ENCODE measurements at places on chromosomes 7 and 10. TPM values are rescaled to one million over a fixed set of nuclear protein-coding genes. Genes with fewer than 3 reads are reported as not detected.

- DNase-seq = no peak
- peaks cover 43% of the 10 kb centered on the region for H3K36me3 ChIP-seq
- peak overlapping the region; percentile 60 for H3K4me3 ChIP-seq
- H3K4me1 ChIP-seq = peaks cover 39% of the 10 kb centered on the region
- H3K27me3 ChIP-seq = peaks cover 1% of the 10 kb centered on the region
Observed at GRCh38 chr10:16439295-16439694, 2.5 kb downstream of the PTER start.

AUTS2 gene
- 0.87 TPM for total RNA-seq

DNA sequence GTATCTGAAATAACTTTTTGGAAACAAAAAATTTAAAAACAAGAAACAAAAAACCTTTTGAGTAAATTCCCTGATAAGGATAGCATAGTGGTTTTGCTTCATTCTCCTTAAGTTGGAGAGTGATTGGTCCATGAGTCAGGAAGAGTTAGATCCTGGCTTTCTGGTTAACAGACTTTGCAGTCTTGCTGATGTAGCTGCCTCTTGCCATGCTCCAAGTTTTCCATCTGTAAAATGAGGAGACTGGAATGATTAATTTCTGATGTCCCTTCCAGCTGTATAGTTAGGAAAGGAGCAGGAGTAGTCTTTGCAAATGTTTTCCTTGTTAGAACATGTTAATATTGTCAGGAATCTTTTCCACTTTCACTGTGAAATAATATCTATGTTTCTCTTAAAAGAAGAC lies 266.6 kb downstream of the DNAJB9 start:
- no peaks in the 10 kb centered on the region for H3K27me3 ChIP-seq
- H3K4me1 ChIP-seq = no peaks in the 10 kb centered on the region
- H3K36me3 ChIP-seq = no peaks in the 10 kb centered on the region
- H3K27ac ChIP-seq = no peak overlapping the region
- DNase-seq = no peak

DNA sequence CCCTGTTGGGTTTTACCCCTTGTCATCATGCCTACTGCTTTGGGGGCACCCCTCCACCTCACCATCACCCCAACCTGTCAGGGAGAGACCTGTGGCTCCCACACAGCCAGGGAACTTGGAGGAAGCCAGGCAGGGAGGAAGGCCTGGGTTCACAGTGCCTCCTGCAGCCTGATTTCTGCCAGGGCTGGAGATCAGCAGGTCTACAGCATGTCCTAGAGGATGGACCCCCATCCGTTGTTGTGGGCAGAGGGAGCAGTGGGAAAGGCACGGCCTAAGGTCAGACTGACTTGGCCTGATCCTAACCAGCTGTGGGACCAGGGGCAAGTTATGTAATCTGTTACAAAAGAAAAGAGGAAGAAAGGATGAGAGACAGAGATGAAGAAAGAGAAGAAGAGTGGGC lies 28.2 kb downstream of the ZCCHC24 start:
- no peak for DNase-seq
- no peaks in the 10 kb centered on the region for H3K27me3 ChIP-seq
- peaks cover 8% of the 10 kb centered on the region for H3K4me1 ChIP-seq

GRCh38 chr10:72637398-72637857 lies 11.5 kb upstream of the MICU1 start:
- peaks cover 2% of the 10 kb centered on the region for H3K27me3 ChIP-seq
- no peaks in the 10 kb centered on the region for H3K36me3 ChIP-seq
- no peak overlapping the region for H3K4me3 ChIP-seq
- H3K27ac ChIP-seq = no peak overlapping the region
- peaks cover 5% of the 10 kb centered on the region for H3K4me1 ChIP-seq
- peak; percentile 30 for DNase-seq

DNA sequence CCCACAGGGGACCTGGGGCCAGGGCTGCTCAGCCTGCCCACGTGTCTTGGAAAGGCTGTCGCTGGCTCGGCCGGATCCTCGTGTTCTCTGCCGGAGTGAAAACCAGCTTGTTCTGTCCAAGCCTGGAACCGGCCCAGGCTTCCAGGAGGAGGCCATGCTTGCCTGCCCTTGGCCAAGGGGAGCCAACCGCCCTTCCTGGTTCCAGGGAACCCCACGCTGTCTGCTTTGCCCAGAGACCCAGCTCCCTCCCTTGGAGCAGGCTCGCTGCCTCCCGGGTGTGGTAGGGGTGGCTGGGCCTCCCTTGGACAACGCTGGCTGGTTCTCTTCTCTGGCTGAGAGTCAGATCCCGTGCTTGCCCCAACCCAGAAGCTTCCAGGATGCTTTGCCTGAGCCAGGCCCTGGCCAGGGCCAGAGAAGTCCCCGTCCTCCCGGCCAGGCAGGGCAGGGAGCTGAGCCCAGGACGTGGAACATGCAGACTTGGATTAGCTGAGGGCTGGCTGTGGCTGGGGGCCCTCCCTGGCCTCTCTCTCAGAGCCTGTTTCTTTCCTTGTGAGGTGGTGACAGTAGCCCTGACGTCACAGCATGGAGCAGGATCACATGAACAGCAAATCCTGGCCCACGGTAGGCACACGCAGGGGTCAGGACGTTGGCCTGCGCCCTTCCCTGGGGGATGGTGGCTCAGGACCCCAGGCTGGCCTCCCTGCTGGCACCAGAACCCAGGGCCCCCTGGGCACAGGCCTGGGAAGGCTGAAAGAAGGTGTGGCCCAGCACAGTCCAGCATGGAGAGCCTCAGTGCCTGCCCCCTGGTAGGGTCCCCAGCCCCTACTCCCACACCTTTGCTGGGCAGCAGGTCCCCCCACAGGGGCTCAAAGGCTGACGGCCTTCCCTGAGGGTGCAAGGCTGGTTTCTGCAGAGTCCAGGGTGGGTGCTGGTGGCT lies 67.5 kb downstream of the PWWP2B start:
- H3K27me3 ChIP-seq = peaks cover 2% of the 10 kb centered on the region
- no peaks in the 10 kb centered on the region for H3K4me1 ChIP-seq
- H3K27ac ChIP-seq = no peak overlapping the region
- DNase-seq = no peak
- H3K36me3 ChIP-seq = no peaks in the 10 kb centered on the region
- no peak overlapping the region for H3K4me3 ChIP-seq

GRCh38 chr10:8691498-8692017 lies 637.1 kb downstream of the GATA3 start:
- no peak overlapping the region for H3K4me3 ChIP-seq
- H3K36me3 ChIP-seq = peaks cover 4% of the 10 kb centered on the region
- no peaks in the 10 kb centered on the region for H3K27me3 ChIP-seq
- no peaks in the 10 kb centered on the region for H3K4me1 ChIP-seq

PGAM2 gene
- 0.67 TPM for total RNA-seq

EEPD1 gene
- total RNA-seq = 0.67 TPM

GRCh38 chr7:730501-731439 lies 3.7 kb upstream of the PRKAR1B start:
- peaks cover 8% of the 10 kb centered on the region for H3K4me1 ChIP-seq
- no peak overlapping the region for H3K4me3 ChIP-seq
- no peak overlapping the region for H3K27ac ChIP-seq
- no peaks in the 10 kb centered on the region for H3K27me3 ChIP-seq
- DNase-seq = no peak

INMT gene
- total RNA-seq = not detected

- H3K27ac ChIP-seq = no peak overlapping the region
- H3K27me3 ChIP-seq = no peaks in the 10 kb centered on the region
- peaks cover 15% of the 10 kb centered on the region for H3K4me1 ChIP-seq
- H3K4me3 ChIP-seq = no peak overlapping the region
- peaks cover 71% of the 10 kb centered on the region for H3K36me3 ChIP-seq
- no peak for DNase-seq
Observed at GRCh38 chr7:55463686-55464262, 98.6 kb downstream of the LANCL2 start.

DNA sequence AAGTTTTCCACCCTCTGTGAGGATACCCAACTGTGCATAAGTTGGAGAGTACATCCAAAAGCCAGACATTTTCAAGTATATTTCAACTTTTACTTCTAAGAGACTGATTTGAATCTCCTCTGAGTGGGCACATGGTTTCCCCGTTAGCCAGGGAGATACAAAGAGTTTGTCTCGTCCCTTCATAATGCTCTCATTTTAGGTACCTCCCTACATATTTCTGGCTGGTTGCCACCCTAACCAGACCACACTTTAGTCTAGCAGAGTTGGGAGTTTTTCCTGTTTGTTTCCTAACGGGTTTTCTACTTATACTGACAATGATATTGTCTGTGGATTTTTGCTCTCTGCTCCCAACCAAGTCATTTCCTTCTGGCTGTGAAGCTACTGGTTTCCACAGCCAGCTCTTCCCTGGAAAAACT lies 180.3 kb downstream of the CCDC71L start:
- H3K4me1 ChIP-seq = peaks cover 44% of the 10 kb centered on the region
- H3K4me3 ChIP-seq = no peak overlapping the region
- H3K27me3 ChIP-seq = peaks cover 1% of the 10 kb centered on the region
- H3K36me3 ChIP-seq = peaks cover 3% of the 10 kb centered on the region
- peak overlapping the region; percentile 80 for H3K27ac ChIP-seq
- no peak for DNase-seq

DNA sequence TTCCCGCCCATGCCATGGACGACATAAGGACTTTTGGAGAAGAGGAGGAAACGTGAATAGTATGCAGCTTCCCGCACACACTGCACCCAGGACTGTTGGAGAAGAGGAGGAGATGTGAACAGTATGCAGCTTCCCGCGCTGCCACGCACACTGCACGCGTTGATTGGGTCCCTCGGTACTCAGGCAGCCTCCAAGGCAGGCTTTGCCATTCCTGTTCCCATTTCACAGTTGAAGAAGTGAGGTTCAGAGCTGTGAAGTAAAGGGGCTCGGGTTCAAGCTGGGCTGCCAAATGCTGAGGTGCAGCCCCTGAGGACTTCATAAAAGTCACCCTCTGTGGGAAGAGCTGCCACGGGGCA lies 147.9 kb upstream of the FAM20C start:
- no peak overlapping the region for H3K4me3 ChIP-seq
- no peaks in the 10 kb centered on the region for H3K27me3 ChIP-seq
- peak; percentile 6 for DNase-seq
- no peak overlapping the region for H3K27ac ChIP-seq
- no peaks in the 10 kb centered on the region for H3K4me1 ChIP-seq

DNA sequence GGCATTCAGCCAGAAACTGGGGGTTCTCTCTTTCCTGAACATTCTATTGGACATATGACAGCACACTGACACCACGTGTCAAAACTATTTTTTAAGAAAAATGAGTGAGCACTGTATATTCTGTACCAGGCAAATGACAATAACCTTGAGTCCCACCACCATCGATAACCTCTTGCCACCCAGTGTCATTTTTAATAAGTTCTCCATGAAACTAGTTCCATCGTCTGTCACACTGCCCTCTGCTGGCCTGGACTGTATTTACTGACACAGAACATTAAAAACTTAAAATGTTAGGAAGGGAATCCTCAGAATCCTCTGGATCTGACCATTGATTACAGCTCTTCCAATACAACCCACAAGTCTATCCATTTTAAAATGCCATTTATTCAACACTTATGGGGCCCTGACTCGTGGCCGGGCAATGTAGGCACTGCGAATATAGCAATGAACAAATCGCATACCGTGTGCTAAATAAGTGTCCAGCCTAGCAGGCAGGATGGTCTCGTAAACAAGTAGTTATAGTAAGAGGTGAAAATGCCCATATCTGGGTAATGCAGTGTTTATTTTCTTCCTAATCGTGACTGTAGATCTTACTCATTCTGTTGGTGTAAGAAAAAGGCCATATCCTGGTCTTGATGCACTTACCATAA lies 35.9 kb upstream of the CACNB2 start:
- H3K27ac ChIP-seq = no peak overlapping the region
- no peak overlapping the region for H3K4me3 ChIP-seq
- H3K4me1 ChIP-seq = no peaks in the 10 kb centered on the region
- DNase-seq = peak; percentile 8
- H3K27me3 ChIP-seq = no peaks in the 10 kb centered on the region

TMEM213 gene
- not detected for total RNA-seq

NME8 gene
- not detected for total RNA-seq

- no peak for DNase-seq
- no peak overlapping the region for H3K4me3 ChIP-seq
- no peaks in the 10 kb centered on the region for H3K36me3 ChIP-seq
- H3K27ac ChIP-seq = no peak overlapping the region
- H3K4me1 ChIP-seq = no peaks in the 10 kb centered on the region
- H3K27me3 ChIP-seq = peaks cover 24% of the 10 kb centered on the region
Observed at GRCh38 chr7:27883696-27884095, 143.7 kb downstream of the TAX1BP1 start.

OR9A2 gene
- total RNA-seq = 0.30 TPM

DNA sequence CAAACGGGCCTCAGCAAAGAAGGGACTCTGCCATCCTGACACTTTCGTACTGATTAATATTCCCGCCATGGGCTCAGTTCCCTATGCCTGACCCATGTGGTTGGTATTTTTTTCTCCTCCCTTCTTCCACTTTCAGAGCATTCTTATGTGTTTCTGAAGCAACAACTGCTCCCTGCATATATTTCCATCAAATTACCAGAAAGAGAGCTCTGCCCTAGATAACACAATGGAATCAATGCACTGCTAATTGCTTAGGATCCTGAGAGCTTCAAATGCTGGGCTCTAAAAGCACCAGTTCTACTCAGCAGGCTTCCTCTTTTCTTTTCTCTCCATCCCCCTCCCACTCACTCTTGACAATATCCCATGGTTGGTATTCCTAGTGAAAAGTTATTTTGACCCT lies 5.3 kb downstream of the TECTB start:
- no peaks in the 10 kb centered on the region for H3K4me1 ChIP-seq
- no peak for DNase-seq

- H3K4me3 ChIP-seq = no peak overlapping the region
- no peaks in the 10 kb centered on the region for H3K36me3 ChIP-seq
- no peak for DNase-seq
- no peak overlapping the region for H3K27ac ChIP-seq
Observed at GRCh38 chr10:93006435-93007039, 54.1 kb upstream of the CYP26C1 start.

GRCh38 chr10:14609178-14609577 lies 165.5 kb downstream of the FAM107B start:
- H3K27ac ChIP-seq = no peak overlapping the region
- peaks cover 61% of the 10 kb centered on the region for H3K4me1 ChIP-seq
- no peaks in the 10 kb centered on the region for H3K27me3 ChIP-seq
- H3K4me3 ChIP-seq = no peak overlapping the region
- H3K36me3 ChIP-seq = peaks cover 5% of the 10 kb centered on the region
- DNase-seq = no peak

SDK1 gene
- 1.2 TPM for total RNA-seq

TAS2R4 gene
- total RNA-seq = 0.94 TPM

- H3K4me3 ChIP-seq = no peak overlapping the region
- no peaks in the 10 kb centered on the region for H3K36me3 ChIP-seq
- DNase-seq = no peak
Observed at GRCh38 chr10:59575269-59575668, 134.4 kb downstream of the SLC16A9 start.

- H3K4me3 ChIP-seq = no peak overlapping the region
- no peaks in the 10 kb centered on the region for H3K4me1 ChIP-seq
- no peaks in the 10 kb centered on the region for H3K36me3 ChIP-seq
Observed at GRCh38 chr10:24119896-24120295, 89.0 kb upstream of the KIAA1217 start.

GRCh38 chr7:159119851-159120539 lies 24.7 kb downstream of the VIPR2 start:
- H3K36me3 ChIP-seq = no peaks in the 10 kb centered on the region
- H3K27me3 ChIP-seq = peaks cover 13% of the 10 kb centered on the region
- no peak for DNase-seq
- H3K27ac ChIP-seq = no peak overlapping the region

GRCh38 chr7:2851497-2851896 lies 7.4 kb upstream of the GNA12 start:
- H3K4me1 ChIP-seq = peaks cover 5% of the 10 kb centered on the region
- no peaks in the 10 kb centered on the region for H3K36me3 ChIP-seq
- no peaks in the 10 kb centered on the region for H3K27me3 ChIP-seq
- no peak overlapping the region for H3K4me3 ChIP-seq
- peak overlapping the region; percentile 78 for H3K27ac ChIP-seq
- DNase-seq = no peak

GRCh38 chr10:94879214-94879613 lies 59.2 kb upstream of the CYP2C9 start:
- no peaks in the 10 kb centered on the region for H3K27me3 ChIP-seq
- H3K4me3 ChIP-seq = no peak overlapping the region
- no peak for DNase-seq
- H3K4me1 ChIP-seq = no peaks in the 10 kb centered on the region
- no peaks in the 10 kb centered on the region for H3K36me3 ChIP-seq
- no peak overlapping the region for H3K27ac ChIP-seq

Data from activated T-helper 2 cell treated with anti-CD3 and anti-CD28 coated beads, Interferon-gamma antibody, Interleukin-2, Interleukin-4, amounts not matched to agents 10 μg/mL and 5 μg/mL and 100 μg/mL, durations not matched to agents 14 hours and 24 hours and 36 hours (primary cell).